ENCODE measurements at places on chromosomes 1 and 21.

- DNase-seq, result no peak
Measured at GRCh38 chr1:203033287-203033686, 7.0 kb downstream of the PPFIA4 start.

DNA sequence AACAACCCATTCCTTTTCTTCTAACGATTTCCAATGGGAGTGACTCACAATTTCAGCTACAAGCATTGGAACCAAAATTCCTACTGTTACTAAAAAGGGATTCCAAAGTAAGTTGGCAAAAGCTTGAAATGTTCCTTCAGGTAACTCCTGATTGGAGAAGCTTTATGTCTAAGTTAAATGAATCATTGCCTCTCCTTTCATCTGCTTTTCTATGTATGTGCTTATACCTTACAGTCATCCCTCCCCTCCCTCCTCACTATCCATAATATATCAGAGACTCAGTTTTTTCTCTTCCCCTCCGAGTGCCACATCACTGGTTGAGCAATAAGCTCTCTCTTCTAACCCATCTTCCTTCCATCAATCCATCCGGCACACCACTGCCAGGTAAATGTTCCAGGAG is 86.8 kb downstream of the TIAM1 start:
- DNase-seq, result no peak

GRCh38 chr1:235759336-235759735 is 107.4 kb downstream of the LYST start:
- no peak for DNase-seq

DNA sequence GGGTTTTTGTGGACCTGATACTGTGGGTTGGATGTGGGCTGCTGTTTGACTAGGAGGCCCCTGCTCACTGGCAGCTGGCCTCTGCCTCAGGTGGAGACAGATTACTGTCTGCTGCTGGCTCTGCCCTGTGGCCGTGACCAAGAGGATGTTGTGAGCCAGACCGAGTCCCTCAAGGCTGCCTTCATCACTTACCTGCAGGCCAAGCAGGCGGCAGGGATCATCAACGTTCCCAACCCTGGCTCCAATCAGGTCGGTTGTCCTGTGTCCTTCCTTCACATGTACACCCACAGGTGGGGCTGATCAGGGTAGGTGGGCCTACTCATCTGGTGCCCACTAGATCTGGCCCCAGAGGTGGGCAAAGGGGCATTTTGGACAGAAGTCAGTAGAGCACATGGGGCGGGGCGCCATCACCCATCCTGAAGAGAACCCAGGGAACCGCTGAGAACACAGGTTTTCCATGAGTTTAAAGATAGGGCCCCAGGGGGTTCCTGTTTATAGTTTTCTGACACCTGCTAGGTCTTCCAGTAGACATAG is 37.2 kb downstream of the ZBTB17 start:
- no peak for DNase-seq

DNA sequence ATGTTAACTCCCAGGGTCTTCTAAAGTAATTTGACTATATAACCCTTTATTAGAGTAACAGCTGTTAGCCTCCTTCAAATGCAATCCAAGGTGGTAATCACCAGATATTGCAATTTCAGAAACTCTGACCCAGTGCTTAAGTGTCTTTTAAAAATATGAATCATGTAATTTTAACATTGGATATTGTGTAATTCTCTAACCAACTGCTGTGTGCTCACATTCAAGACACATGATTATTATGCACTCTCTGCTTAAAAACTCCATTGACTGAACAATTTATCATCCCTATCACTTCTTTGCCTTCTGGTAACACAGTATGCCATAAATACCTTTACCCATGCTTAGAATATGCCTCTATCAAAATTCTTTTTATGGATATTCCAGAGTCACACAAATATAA is 537.4 kb upstream of the RGS18 start:
- no peak for DNase-seq

GRCh38 chr1:154256686-154257085 is 15.7 kb upstream of the HAX1 start:
- no peak for DNase-seq

DNA sequence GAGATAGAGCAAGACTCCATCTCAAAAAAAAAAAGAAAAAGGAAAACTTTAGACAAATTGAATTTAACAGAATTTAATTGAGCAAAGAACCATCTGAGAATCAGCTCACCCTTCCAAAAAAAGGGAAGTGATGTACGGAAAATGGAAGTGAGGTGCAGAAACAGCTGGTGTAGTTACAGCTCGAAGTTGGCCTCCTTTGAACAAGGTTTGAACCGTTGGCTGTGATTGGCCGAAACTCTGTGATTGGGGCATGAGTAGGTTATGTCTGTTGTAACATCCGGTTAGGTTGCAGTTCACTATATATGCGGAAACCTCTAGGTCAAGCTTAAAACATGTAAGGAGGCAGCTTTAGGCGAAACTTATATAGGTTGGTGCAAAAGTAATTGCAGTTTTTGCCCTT is 97.9 kb upstream of the KIF26B start:
- no peak for DNase-seq

DNA sequence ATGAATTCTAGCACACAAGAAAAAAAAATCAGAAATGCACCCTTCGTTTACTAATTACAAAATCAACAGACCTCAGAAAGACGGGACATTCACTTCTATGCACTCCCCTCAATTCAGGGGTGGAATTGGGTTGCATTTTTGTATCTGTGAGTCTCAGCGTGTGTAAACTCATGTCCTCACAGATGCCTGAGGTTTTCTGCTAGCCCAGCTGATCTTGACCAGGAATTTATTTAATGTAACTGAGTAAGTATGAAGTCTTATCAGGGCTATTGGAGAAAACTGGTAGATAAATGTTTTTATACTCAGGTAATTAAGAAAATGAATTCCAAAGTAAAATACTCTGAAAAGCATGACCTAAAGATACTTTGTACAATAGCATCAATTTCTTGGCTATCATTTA is 167.7 kb downstream of the RUNX1 start:
- DNase-seq, result no peak

DNA sequence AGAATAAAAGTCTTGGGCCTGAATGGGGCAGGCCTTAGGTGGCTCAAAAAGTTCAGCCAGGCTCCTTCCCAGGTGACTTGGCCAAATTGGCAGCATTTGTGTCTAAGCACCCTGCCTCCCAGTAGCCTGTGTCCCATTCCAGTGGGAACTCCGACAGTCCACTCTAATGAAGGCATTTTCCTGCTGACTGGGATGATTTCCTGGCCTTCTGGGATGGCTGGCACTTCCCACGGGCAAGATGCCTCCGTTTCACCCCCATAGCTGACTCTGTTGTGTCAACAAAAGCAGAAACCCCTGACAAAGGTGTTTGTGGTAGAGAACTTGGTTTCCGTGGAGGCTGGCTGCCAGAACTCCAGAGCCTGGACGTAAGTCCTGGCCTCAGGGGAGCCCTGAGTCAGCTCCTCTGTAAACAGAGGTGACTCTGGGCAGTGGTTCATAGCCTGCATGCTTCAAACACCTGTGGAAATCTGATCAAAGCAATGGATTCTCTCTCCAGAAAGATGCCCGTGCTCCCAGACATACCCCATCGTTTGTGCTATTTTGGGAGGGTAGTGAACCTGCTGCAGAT is 36.6 kb downstream of the WNT3A start:
- DNase-seq, result no peak

DNA sequence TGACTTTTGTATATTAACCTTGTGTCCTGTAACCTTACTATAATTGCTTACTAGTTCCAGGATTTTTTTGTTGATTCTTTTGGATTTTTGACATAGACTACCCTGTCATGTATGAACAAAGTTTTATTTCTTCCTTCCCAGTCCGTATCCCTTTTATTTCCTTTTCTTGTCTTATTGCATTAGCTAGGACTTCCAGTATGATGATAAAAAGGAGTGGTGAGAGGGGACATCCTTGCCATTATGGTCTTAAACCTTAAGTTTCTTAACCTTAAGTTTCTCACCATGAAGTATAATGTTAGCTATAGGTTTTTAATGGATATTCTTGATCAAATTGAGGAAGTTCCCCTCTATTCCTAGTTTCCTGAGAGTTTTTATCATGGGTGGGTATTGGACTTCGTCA is 24.5 kb upstream of the TBX19 start:
- DNase-seq, result no peak

DNA sequence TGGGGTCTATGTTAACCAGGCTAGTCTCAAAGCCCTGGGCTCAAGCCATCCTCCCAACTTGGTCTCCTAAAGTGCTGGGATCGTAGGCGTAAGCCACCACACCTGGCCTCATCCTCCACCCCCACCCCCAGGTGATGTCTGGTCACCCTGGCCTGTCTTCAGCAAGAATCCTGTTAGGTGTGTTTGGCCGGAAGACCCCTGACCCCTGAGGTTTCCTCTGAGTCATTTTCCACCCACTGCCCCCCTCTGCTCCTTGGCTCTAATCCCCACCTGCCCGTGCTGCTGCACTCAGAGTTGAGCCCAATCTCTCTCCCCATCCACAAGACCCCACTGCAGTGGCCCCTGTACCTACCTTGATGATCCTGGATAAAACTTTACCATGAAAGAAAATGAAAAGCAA is 25.2 kb downstream of the SLC66A1 start:
- no peak for DNase-seq

DNA sequence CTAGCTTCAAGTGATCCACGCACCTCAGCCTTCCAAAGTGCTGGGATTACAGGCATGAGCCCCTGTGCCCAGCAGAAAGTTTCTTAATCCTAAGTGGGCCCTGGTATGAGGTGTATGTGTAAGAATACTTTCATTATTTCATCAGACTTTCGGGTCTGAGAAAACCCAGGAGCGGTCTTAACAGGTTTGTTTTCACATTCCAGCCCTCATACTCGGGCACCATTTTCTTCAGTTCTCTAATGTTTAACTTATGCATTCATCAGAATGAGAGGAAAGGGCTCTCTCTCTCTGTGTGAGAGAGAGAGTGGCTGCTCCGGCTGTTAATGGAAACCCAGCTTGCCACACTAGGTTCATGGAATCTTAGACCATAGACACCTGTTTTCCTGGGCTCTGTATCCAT is 4.2 kb upstream of the PADI1 start:
- DNase-seq, result no peak

GRCh38 chr1:232221802-232222499 is 408.0 kb downstream of the SIPA1L2 start:
- no peak for DNase-seq

DNA sequence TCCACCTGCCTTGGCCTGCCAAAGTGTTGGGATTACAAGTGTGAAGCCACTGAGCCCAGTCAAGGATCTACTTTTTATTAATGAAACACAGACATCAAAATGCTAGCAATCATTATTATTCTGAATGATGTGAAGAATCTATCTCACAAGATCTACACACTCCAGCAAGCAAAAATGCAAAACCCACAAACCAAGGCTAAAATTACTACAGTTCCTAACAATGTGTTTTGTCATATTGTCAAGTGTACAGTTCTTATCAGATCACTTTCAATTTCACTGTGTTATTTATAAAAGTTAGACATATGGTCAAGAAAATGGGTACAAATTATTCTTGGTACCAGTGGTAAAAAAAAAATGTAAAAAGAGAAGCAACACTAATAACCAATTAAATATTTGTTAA is 61.3 kb upstream of the SDC3 start:
- DNase-seq, result no peak

DNA sequence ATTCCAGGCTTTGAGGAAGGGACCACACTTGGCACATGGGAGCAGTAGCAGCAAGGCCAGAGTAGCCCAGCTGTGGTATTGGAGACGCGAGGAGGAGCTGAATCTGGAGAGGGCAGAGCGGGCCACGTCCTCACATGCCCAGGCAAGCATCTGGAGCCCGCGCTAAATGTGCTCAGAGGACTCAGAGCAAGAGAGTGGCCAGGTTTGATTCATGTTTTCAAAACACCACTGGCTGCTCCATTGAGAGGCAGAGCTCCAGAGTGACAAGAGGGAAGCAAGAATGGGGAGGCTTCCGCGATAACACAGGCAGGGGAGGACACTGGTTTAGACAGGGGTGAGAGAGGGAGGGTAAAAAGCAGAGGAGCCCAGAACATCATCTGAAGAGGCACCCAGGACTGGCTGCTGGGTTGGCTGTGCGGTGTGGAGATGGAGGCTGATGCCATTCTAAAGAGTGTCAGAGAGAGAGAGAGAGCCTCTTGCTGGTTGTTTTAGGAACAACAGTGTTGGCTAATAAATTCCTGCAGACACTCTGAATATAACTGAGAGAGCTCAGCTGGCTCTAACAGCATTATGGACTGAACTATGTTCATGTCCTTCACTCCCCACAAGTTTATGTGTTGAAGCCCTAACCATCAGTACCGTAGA is 32.3 kb downstream of the RCAN1 start:
- no peak for DNase-seq

- DNase-seq, result no peak
Measured at GRCh38 chr1:15152318-15153183, 996 bp upstream of the TMEM51 start.

DNA sequence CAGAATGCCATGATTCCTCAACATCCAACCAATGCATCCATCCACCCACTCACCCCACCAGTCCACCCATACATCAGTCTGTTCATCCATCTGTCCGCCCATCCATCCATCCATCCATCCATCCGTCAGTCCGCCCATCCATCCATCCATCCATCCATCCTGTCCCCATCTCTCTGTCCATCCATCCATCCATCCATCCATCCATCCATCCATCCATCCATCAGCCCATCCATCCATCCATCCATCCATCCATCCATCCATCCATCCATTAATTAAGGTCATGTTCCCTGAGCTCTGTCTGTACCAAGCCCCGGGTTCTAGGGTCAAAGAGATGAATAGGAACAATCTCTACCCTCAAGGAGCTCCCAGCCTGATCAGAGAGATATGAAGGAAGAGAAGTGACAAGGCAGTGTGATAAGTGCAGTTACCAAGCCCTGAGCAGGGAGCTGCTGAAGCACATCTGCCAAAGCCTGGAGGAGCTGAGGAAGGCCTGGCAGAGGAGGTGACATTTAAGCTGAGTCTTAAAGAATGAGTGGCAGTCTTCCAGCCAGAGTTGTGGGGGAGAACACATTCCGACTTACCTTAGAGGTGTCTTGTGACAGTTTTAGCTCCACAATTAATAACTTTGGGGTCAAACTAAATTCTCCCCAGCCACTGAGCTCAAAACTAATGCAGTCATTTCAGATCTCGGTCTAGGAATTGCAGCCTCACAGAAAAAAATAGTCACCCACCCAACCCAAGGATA is 47.9 kb downstream of the GRIK3 start:
- DNase-seq, result no peak

- DNase-seq, result no peak
Measured at GRCh38 chr1:68745451-68745850, 248.6 kb upstream of the DEPDC1 start.

- DNase-seq, result no peak
Measured at GRCh38 chr1:230120921-230121381, 53.9 kb downstream of the GALNT2 start.

- DNase-seq, result no peak
Measured at GRCh38 chr1:232599178-232600041, 30.5 kb downstream of the SIPA1L2 start.

DNA sequence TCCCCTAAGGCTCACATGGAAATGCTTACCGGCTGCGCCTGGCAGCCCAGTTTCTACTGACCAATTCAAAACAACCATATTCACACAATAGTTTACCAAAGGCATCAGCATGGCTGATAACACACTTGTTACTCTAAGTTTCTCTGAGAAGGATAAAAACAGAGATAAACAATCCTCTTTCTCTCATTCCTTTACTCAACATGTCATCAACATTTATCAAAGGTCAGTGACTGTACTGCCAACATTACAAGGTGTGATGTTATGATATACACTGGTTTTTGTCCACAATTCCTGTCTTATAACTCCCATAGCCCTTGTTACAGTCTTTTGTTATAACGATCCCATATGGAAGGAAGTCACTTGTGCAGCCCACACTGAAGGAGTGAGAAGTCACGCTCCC is 33.6 kb downstream of the COA6 start:
- no peak for DNase-seq

All from esophagus squamous epithelium (tissue), 5 donors.